ENCODE measurements at places on chromosomes 4 and X. TPM values are rescaled to one million over a fixed set of nuclear protein-coding genes. Genes with fewer than 3 reads are reported as not detected.

DNA sequence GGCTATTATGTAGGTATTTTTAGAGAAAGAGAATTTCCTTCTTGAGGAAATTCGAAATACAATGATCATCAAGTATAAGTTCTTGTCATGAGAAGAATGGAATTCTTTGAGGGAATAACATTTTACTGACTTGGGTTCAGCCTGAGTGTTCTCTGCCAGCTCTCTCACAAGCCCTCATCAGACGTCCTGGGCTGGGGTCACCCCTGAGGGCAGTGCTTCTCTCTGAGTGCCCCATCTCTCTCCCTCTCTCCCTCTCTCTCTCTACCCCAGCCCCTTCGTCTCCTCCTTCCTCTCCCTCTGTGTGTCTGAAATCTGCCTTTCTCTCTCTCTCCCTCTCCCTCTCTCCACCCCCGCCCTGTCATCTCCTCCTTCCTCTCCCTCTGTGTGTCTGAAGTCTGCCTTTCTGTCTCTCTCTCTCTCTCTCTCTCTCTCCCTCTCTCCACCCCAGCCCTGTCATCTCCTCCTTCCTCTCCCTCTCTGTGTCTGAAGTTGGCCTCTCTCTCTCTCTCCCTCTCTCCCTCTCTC is 241.7 kb upstream of the PSAPL1 start:
- DNase-seq = no peak

DNA sequence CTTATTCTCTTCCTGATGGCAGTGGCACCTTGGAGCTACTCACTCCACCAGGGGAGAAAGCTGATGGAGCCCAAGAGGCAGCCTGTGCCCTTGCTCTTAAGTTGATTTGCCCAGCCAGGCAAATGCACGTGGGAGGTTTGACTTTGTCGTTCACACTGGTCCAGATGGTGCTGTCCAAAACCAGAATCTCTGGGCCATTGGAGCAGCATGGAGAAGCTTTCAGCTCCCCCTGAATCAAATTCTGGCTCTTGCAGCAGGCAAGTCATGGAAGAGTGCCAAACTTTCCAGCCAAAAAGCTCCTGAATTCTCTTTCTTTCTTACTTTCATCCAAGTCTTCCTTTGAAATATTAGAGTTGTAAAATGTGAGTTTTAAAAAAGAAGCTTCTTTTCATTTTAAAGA is 970.4 kb downstream of the RPA4 start:
- no peak for DNase-seq

- DNase-seq = no peak
Measured at GRCh38 chrX:110178179-110178865, 139.6 kb downstream of the AMMECR1 start.

- peak; percentile 39 for DNase-seq
Measured at GRCh38 chr4:158906073-158906472, 137.2 kb downstream of the FNIP2 start.

- DNase-seq = no peak
Measured at GRCh38 chr4:82038936-82039335, 334.9 kb downstream of the HNRNPD start.

DNA sequence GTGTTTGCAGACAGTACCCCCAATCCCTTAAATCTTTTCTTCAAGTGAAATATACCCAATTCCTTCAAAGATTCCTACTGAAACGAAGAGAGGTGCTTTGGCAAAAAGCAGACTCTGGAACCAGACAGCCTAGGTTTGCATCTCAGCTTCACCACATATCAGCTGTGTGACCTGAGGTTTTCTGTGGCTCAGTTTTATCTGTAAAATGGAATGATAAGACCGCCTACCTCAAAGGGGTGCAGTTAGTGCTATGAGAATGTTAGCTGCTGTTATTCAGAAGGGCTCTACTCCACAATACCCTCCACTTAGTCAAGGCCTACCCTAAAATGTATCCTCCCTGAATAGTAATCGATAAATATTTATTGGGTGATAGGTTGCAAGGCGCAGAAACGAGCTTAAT is 664 bp downstream of the PIR start:
- no peak for DNase-seq

GRCh38 chr4:122992057-122992456 is 69.7 kb upstream of the NUDT6 start:
- peak; percentile 33 for DNase-seq

- DNase-seq = no peak
Measured at GRCh38 chr4:10803713-10804343, 119.3 kb upstream of the CLNK start.

GRCh38 chr4:103067841-103068547 is 8.6 kb downstream of the SLC9B2 start:
- no peak for DNase-seq

DNA sequence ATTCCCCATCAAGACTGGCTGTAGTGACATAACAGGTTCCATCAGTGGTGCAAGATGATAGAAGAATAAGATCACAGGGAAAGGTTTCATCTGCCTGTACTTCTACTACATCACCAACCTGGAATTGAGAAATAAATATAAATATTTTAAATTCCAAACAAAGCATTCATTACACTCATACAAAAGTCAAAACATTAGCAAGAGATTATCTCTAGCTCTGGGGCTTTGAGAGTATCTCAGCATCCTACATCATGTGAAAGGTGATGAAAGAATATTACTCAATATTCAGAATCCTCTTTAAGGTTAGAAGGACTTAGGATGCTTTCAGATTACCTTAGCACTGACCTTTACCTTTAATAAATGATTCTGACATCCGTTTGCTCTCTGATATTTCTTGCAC is 96.5 kb upstream of the MCF2 start:
- no peak for DNase-seq

- DNase-seq = no peak
Measured at GRCh38 chr4:123546573-123547060, 150.0 kb downstream of the SPRY1 start.

ADGRL3 gene
- 1.6 TPM for total RNA-seq

TXK gene
- not detected for total RNA-seq

XAGE1A gene
- not detected for total RNA-seq

TIGD4 gene
- not detected for total RNA-seq

ADGRG2 gene
- not detected for total RNA-seq

GPRASP2 gene
- total RNA-seq = 10.9 TPM

FGF2 gene
- 7.6 TPM for total RNA-seq

MAMLD1 gene
- 0.22 TPM for total RNA-seq

All from lung microvascular endothelial cell (primary cell).